ENCODE measurements at places on chromosomes 2 and 18.

GRCh38 chr2:118470297-118470696 lies 377.2 kb downstream of the EN1 start:
- H3K4me3 ChIP-seq, result no peak overlapping the region
- DNase-seq, result no peak
- no peaks in the 10 kb centered on the region for H3K27me3 ChIP-seq
- no peaks in the 10 kb centered on the region for H3K4me1 ChIP-seq
- no peaks in the 10 kb centered on the region for H3K36me3 ChIP-seq

DNA sequence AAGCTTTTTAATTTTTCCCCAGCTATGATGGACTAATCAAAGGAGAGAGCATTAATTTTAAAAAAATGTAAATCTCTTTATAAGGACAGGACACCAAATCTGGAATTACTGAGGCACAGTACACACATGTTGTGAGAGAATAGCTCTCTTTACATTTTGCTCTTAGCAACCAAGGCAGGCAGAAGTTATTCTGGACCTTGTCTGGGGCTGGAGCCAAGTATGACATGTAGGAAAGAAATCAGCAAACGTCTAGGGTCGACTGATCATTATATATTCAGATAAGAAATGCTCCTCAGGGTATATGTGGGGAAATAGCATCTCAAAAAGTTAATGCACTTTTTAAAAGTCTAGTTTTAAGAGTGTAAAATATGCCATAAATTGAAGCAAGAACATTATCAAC lies 1330.0 kb upstream of the CELF4 start:
- H3K4me3 ChIP-seq, result no peak overlapping the region
- no peaks in the 10 kb centered on the region for H3K36me3 ChIP-seq
- no peaks in the 10 kb centered on the region for H3K27me3 ChIP-seq
- no peak for DNase-seq
- H3K27ac ChIP-seq, result no peak overlapping the region
- H3K4me1 ChIP-seq, result no peaks in the 10 kb centered on the region

DNA sequence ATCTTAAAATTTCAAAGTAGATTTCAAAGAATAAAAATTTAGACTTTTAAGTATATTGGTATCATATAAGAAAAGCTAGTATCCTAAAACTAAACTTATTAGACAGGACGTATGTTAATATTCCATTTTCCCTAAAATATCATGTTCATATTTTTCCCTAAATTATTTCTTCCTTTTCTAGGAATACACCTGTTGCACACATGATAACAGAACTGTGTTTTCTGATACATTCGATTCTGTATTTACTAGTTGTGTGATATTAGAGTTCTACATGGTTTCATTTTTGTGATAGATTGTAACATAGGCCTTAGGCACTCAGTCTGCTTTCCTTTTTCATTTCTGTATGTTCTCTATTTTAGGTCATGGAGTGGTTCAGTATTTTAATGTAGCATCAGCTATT lies 10.9 kb downstream of the RBM45 start:
- no peak overlapping the region for H3K27ac ChIP-seq
- no peak overlapping the region for H3K4me3 ChIP-seq
- DNase-seq, result no peak
- no peaks in the 10 kb centered on the region for H3K27me3 ChIP-seq

GRCh38 chr18:9446839-9447238 lies 28.5 kb upstream of the RALBP1 start:
- no peak overlapping the region for H3K4me3 ChIP-seq
- no peak for DNase-seq
- H3K27me3 ChIP-seq, result peaks cover 2% of the 10 kb centered on the region
- no peaks in the 10 kb centered on the region for H3K4me1 ChIP-seq
- H3K27ac ChIP-seq, result no peak overlapping the region

- H3K36me3 ChIP-seq, result peaks cover 35% of the 10 kb centered on the region
- no peaks in the 10 kb centered on the region for H3K27me3 ChIP-seq
- H3K4me1 ChIP-seq, result no peaks in the 10 kb centered on the region
- no peak overlapping the region for H3K27ac ChIP-seq
- peak; percentile 4 for DNase-seq
Observed at GRCh38 chr2:128271911-128272600, 46.6 kb downstream of the HS6ST1 start.

- H3K36me3 ChIP-seq, result no peaks in the 10 kb centered on the region
- H3K27ac ChIP-seq, result no peak overlapping the region
- H3K4me3 ChIP-seq, result no peak overlapping the region
- H3K4me1 ChIP-seq, result peaks cover 30% of the 10 kb centered on the region
- no peak for DNase-seq
Observed at GRCh38 chr2:75424936-75425619, 135.7 kb downstream of the EVA1A start.

GRCh38 chr2:20178249-20178607 lies 46.7 kb downstream of the SDC1 start:
- no peaks in the 10 kb centered on the region for H3K4me1 ChIP-seq
- H3K27ac ChIP-seq, result no peak overlapping the region
- no peaks in the 10 kb centered on the region for H3K36me3 ChIP-seq
- no peak overlapping the region for H3K4me3 ChIP-seq

- no peak overlapping the region for H3K27ac ChIP-seq
- no peak for DNase-seq
Observed at GRCh38 chr2:144541396-144541795, 21.5 kb upstream of the ZEB2 start.

- H3K4me3 ChIP-seq, result no peak overlapping the region
- no peaks in the 10 kb centered on the region for H3K27me3 ChIP-seq
- DNase-seq, result no peak
- no peak overlapping the region for H3K27ac ChIP-seq
- H3K4me1 ChIP-seq, result no peaks in the 10 kb centered on the region
Observed at GRCh38 chr2:124919296-124919695, 894.2 kb downstream of the CNTNAP5 start.

DNA sequence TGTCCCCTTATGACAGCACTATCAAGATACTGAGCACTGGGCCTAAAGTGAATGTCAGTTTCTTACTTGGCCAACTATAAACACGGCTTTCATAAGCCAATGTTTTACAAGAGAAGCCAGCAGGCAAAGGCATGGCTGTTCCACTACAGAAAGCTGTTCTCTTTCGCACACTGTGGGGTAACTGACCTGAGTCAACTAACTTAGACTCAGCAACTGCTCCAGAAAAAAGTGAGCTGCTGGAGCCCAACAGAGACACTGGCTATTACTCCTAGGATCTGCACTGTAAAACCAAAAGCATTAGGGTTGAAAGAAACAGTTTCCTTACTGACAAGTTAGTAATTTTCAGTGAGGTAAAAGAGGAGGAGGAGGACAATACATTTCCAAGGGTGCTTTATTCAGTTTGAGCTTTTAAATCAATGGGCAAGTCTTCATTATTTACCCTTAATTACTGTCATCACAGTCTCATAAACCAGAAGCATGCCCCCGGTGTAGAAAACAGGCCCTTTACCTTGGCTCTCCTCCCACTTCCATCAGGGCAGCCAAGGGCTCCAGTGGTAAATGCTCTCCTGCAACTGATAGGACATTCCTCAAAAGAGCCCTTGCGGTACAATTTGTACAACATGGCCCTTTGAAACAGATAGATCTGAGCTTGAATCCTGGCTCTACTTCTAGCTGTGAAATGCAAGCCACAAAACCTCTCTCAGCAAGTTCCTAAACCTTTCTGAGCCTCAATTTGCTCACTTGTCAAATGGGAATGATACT lies 275.7 kb downstream of the PDE11A start:
- no peaks in the 10 kb centered on the region for H3K4me1 ChIP-seq
- no peaks in the 10 kb centered on the region for H3K36me3 ChIP-seq
- H3K27ac ChIP-seq, result no peak overlapping the region
- DNase-seq, result no peak
- peaks cover 19% of the 10 kb centered on the region for H3K27me3 ChIP-seq

DNA sequence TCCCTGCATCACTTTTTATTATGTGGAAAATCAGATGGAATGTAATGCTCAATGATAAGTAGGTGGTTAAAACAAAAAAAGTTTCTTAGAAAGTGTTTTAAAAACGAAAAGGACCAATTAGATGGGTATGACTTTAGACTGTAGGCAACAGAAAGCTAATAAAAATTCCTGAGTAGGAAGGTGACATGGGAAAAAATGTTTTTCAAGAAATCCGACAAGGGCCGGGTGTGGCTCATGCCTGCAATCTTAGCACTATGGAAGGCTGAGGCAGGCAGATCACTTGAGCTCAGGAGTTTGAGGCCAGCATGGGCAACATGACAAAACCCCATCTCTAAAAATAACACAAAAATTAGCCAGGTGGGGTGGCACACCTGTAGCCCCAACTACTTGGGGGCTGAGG lies 126.1 kb downstream of the THADA start:
- H3K4me3 ChIP-seq, result no peak overlapping the region
- no peak overlapping the region for H3K27ac ChIP-seq
- DNase-seq, result no peak
- no peaks in the 10 kb centered on the region for H3K27me3 ChIP-seq
- H3K4me1 ChIP-seq, result no peaks in the 10 kb centered on the region

GRCh38 chr2:168770796-168771195 lies 31.6 kb upstream of the NOSTRIN start:
- no peak overlapping the region for H3K27ac ChIP-seq
- H3K36me3 ChIP-seq, result peaks cover 38% of the 10 kb centered on the region
- no peaks in the 10 kb centered on the region for H3K4me1 ChIP-seq
- no peak for DNase-seq

GRCh38 chr2:169349535-169349934 lies 12.8 kb downstream of the LRP2 start:
- H3K4me3 ChIP-seq, result no peak overlapping the region
- no peak overlapping the region for H3K27ac ChIP-seq
- H3K27me3 ChIP-seq, result no peaks in the 10 kb centered on the region
- H3K36me3 ChIP-seq, result no peaks in the 10 kb centered on the region
- no peaks in the 10 kb centered on the region for H3K4me1 ChIP-seq
- DNase-seq, result no peak

- no peak for DNase-seq
- peaks cover 32% of the 10 kb centered on the region for H3K4me1 ChIP-seq
- H3K36me3 ChIP-seq, result no peaks in the 10 kb centered on the region
- no peak overlapping the region for H3K4me3 ChIP-seq
- peaks cover 38% of the 10 kb centered on the region for H3K27me3 ChIP-seq
- H3K27ac ChIP-seq, result no peak overlapping the region
Observed at GRCh38 chr2:85756822-85757435, 3.1 kb downstream of the ATOH8 start.

- no peak overlapping the region for H3K27ac ChIP-seq
- no peak overlapping the region for H3K4me3 ChIP-seq
- H3K36me3 ChIP-seq, result no peaks in the 10 kb centered on the region
- no peaks in the 10 kb centered on the region for H3K4me1 ChIP-seq
- no peak for DNase-seq
- peaks cover 11% of the 10 kb centered on the region for H3K27me3 ChIP-seq
Observed at GRCh38 chr2:236616031-236616430, 46.4 kb downstream of the ACKR3 start.

GRCh38 chr2:234939576-234939975 lies 12.2 kb upstream of the SH3BP4 start:
- H3K4me1 ChIP-seq, result no peaks in the 10 kb centered on the region
- peaks cover 7% of the 10 kb centered on the region for H3K27me3 ChIP-seq
- no peak overlapping the region for H3K4me3 ChIP-seq
- H3K36me3 ChIP-seq, result no peaks in the 10 kb centered on the region
- DNase-seq, result no peak

DNA sequence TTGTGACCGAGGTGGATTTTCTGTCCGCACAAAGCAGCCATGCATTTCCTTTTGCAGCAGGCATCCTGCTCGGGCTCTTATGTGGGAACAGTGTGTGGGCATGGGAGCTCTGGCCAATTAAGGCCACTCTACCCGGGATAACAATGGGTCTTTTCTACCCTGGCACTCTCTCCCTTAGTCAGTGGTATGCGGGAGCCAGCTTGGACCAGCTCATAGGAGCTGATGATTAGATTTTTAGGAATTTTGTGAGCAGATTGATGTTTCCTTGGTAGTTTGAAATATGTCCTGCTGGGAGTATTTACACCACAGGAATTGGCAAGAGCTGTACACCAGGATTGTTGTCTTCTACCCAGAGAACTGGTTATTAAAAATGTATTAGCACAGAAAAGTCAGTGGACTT lies 89.3 kb downstream of the SPP2 start:
- no peaks in the 10 kb centered on the region for H3K36me3 ChIP-seq
- no peak overlapping the region for H3K27ac ChIP-seq
- peaks cover 8% of the 10 kb centered on the region for H3K4me1 ChIP-seq
- H3K27me3 ChIP-seq, result peaks cover 20% of the 10 kb centered on the region
- H3K4me3 ChIP-seq, result no peak overlapping the region

DNA sequence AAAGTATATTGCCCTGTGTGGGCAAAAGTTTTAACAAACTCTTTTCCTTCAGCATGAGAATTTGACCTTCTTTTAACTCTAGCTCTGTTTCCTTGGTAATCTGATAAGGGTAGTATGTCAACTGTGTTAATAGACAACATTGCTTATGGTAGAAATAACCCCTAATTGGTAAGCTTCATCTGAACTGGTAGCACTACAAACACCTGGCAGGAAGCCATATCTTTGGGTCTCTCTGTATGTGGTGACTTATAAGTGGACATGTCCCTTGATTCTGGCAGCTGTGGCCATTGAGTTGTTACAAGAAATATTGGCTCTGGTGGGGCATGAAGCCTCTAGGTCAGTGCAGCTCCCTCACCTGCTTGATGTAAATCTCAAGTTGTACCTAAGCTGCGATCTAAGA lies 46.9 kb downstream of the MBD5 start:
- no peak for DNase-seq
- no peaks in the 10 kb centered on the region for H3K27me3 ChIP-seq
- no peak overlapping the region for H3K4me3 ChIP-seq
- H3K4me1 ChIP-seq, result no peaks in the 10 kb centered on the region
- no peaks in the 10 kb centered on the region for H3K36me3 ChIP-seq

DNA sequence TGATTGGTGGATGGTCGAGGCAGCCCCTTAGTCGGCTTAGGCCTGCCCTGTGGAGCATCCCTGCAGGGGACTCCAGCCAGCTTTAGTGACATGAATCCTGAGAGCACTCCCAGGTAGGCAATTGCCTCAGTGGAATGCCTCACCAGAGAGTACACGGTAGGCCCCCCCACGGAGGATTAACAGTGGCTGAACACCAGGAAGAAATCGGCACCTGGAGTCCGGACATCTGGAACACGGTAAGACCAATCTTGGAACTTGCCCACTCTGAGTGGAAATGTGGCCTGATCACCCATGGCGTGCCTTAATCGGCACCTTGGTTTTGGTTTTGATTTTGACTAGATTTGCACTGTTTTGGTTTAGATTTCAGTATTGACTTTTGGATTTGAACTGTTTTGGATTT lies 326.2 kb upstream of the NCKAP5 start:
- H3K36me3 ChIP-seq, result no peaks in the 10 kb centered on the region
- no peak overlapping the region for H3K27ac ChIP-seq
- no peaks in the 10 kb centered on the region for H3K27me3 ChIP-seq
- H3K4me1 ChIP-seq, result peaks cover 13% of the 10 kb centered on the region
- DNase-seq, result no peak
- H3K4me3 ChIP-seq, result no peak overlapping the region

DNA sequence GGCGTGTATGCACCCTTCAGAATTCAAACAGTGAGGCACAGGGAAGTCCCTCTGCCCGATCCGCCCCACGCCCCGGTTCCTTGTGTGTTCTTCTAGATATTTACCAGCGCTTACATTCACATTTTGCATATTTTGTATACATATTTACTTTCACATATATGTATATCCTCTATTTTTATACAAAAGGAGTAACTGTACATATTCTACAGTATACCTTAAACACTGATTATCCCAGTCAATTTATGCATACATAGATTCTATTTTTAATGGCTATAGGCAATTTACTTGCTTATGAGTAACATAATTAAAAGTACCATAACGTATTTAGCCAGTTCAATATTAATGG lies 307 bp upstream of the DUSP11 start:
- H3K27me3 ChIP-seq, result peaks cover 3% of the 10 kb centered on the region
- peak overlapping the region; percentile 96 for H3K27ac ChIP-seq
- peaks cover 26% of the 10 kb centered on the region for H3K4me1 ChIP-seq
- H3K36me3 ChIP-seq, result peaks cover 28% of the 10 kb centered on the region
- peak overlapping the region; percentile 98 for H3K4me3 ChIP-seq
- DNase-seq, result no peak

Data from activated B cell treated with CpG ODN at 0.5 μM for 24 hours (primary cell).